ENCODE measurements at places on chromosomes 16 and 17. TPM values are rescaled to one million over a fixed set of nuclear protein-coding genes. Genes with fewer than 3 reads are reported as not detected.

- no peak overlapping the region for H3K4me3 ChIP-seq
- H3K27ac ChIP-seq = peak overlapping the region; percentile 59
- H3K27me3 ChIP-seq = no peaks in the 10 kb centered on the region
- no peaks in the 10 kb centered on the region for H3K36me3 ChIP-seq
- DNase-seq = no peak
- peaks cover 90% of the 10 kb centered on the region for H3K4me1 ChIP-seq
Observed at GRCh38 chr16:89446975-89447293, 43.4 kb downstream of the ANKRD11 start.

Gene ABAT
- 5.5 TPM for total RNA-seq

GRCh38 chr16:9322769-9323168 is 231.3 kb downstream of the HAPSTR1 start:
- no peaks in the 10 kb centered on the region for H3K27me3 ChIP-seq
- H3K4me3 ChIP-seq = no peak overlapping the region
- H3K27ac ChIP-seq = no peak overlapping the region

Gene TBC1D3C
- total RNA-seq = not detected

Gene PLCG2
- 11.0 TPM for total RNA-seq

GRCh38 chr17:70774339-70775117 is 605.2 kb downstream of the KCNJ2 start:
- no peaks in the 10 kb centered on the region for H3K4me1 ChIP-seq
- no peaks in the 10 kb centered on the region for H3K36me3 ChIP-seq
- no peak overlapping the region for H3K4me3 ChIP-seq
- H3K27ac ChIP-seq = no peak overlapping the region
- DNase-seq = no peak

Gene CSH1
- not detected for total RNA-seq

Gene LITAFD
- not detected for total RNA-seq

GRCh38 chr16:70779361-70779760 is 21.6 kb downstream of the VAC14 start:
- no peak overlapping the region for H3K27ac ChIP-seq
- H3K4me3 ChIP-seq = no peak overlapping the region
- H3K4me1 ChIP-seq = no peaks in the 10 kb centered on the region
- no peak for DNase-seq

- H3K36me3 ChIP-seq = no peaks in the 10 kb centered on the region
- DNase-seq = no peak
- peaks cover 27% of the 10 kb centered on the region for H3K4me1 ChIP-seq
Observed at GRCh38 chr17:6456914-6457687, 12.8 kb downstream of the PIMREG start.

GRCh38 chr16:87368029-87368770 is 15.4 kb downstream of the FBXO31 start:
- peak overlapping the region; percentile 21 for H3K27ac ChIP-seq
- no peak overlapping the region for H3K4me3 ChIP-seq
- no peak for DNase-seq
- H3K4me1 ChIP-seq = peaks cover 31% of the 10 kb centered on the region
- peaks cover 8% of the 10 kb centered on the region for H3K36me3 ChIP-seq

Gene KRT33B
- total RNA-seq = not detected

DNA sequence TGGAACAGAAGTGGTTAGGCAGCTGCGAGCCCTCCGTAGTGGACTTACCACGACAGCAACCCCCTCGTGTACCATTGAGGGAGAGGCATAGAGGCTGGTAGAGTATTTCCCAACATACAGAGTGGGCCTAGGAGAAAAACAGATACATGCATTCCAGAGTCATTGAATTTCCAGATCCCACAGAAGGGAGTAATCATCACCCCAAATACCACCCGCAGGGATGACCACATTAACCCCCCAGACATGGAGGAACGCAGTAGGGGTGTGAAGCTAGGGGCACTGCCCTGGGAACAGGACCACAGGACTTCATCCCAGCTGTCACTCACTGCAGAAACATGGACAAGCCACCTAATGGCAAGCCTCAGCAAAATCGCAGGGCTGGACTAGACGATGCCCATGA is 44.7 kb upstream of the ICAM2 start:
- peak overlapping the region; percentile 89 for H3K4me3 ChIP-seq
- H3K36me3 ChIP-seq = peaks cover 98% of the 10 kb centered on the region
- DNase-seq = no peak
- peaks cover 86% of the 10 kb centered on the region for H3K4me1 ChIP-seq

DNA sequence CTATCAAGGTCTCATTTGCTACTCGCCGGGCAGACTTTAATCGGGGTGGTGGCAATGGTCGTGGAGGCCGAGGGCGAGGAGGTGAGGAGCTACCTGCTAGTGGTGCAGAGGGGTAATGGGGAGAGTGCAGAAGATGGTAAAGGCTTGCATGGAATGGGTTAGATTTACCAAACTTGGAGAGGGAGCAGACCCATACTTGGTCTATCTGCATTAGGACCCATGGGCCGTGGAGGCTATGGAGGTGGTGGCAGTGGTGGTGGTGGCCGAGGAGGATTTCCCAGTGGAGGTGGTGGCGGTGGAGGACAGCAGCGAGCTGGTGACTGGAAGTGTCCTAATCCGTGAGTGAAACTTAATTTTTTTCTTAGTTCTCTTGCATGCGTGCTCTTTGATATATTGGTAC is 10.1 kb downstream of the FUS start:
- H3K27ac ChIP-seq = no peak overlapping the region
- no peaks in the 10 kb centered on the region for H3K27me3 ChIP-seq
- no peak overlapping the region for H3K4me3 ChIP-seq

Gene PDE6G
- 10.9 TPM for total RNA-seq

Gene CHRNE
- total RNA-seq = 0.33 TPM

GRCh38 chr16:67647111-67647651 is 2.2 kb downstream of the CARMIL2 start:
- peak overlapping the region; percentile 52 for H3K27ac ChIP-seq
- peaks cover 33% of the 10 kb centered on the region for H3K4me1 ChIP-seq
- H3K4me3 ChIP-seq = no peak overlapping the region
- H3K36me3 ChIP-seq = peaks cover 47% of the 10 kb centered on the region
- no peaks in the 10 kb centered on the region for H3K27me3 ChIP-seq

DNA sequence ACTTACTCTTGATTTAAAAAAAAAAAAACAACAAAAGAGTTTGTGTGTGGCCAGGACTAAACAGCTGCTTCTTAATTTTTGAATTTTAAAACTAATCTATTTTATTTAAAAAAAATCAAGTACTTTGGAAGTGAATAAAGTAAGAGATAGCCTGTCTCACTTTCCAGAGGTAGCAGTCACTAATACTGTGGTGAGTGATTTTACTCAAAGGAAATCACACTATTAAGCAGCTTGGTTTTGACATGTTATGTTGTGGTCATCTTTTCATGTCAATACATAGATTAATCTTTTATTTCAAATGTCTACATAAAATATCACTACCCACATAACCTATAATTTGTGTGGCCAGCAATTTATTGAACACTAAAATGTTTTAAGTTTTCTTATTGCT is 102.2 kb upstream of the HLF start:
- no peaks in the 10 kb centered on the region for H3K36me3 ChIP-seq
- no peak for DNase-seq
- peaks cover 9% of the 10 kb centered on the region for H3K4me1 ChIP-seq
- H3K27ac ChIP-seq = no peak overlapping the region
- no peaks in the 10 kb centered on the region for H3K27me3 ChIP-seq

GRCh38 chr17:62597920-62598319 is 29.6 kb upstream of the MRC2 start:
- no peak overlapping the region for H3K4me3 ChIP-seq
- H3K4me1 ChIP-seq = no peaks in the 10 kb centered on the region
- H3K27me3 ChIP-seq = no peaks in the 10 kb centered on the region
- peaks cover 57% of the 10 kb centered on the region for H3K36me3 ChIP-seq

Gene PLEKHH3
- 3.1 TPM for total RNA-seq

GRCh38 chr17:75734674-75735294 is 13.5 kb downstream of the ITGB4 start:
- peaks cover 11% of the 10 kb centered on the region for H3K4me1 ChIP-seq
- H3K4me3 ChIP-seq = no peak overlapping the region
- peak overlapping the region; percentile 11 for H3K27ac ChIP-seq
- H3K36me3 ChIP-seq = no peaks in the 10 kb centered on the region

DNA sequence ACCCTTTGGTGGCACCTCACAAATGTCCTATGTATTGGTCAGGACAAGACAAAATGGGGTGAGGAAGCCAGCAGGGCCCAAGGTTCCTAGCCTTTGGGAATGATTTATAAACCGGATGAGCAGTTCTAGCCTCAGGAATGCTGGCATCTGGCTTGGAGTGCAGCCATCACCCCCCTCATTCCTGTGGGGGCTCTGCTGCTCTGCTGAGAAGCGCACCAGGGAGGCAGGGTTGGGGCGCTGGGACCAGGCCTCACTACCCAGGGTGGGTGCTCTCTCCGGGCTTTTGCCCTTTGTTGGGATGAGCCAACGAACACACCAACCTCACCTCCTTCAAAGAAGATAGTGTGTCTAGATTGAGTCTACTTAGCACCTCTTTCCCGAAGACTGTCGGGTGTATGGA is 39.2 kb downstream of the TMEM11 start:
- H3K4me1 ChIP-seq = peaks cover 14% of the 10 kb centered on the region
- no peak for DNase-seq

- no peaks in the 10 kb centered on the region for H3K36me3 ChIP-seq
- H3K27me3 ChIP-seq = no peaks in the 10 kb centered on the region
- DNase-seq = no peak
- no peak overlapping the region for H3K27ac ChIP-seq
- no peaks in the 10 kb centered on the region for H3K4me1 ChIP-seq
- H3K4me3 ChIP-seq = no peak overlapping the region
Observed at GRCh38 chr17:41772218-41772585, 14.3 kb downstream of the JUP start.

- no peaks in the 10 kb centered on the region for H3K27me3 ChIP-seq
- H3K36me3 ChIP-seq = no peaks in the 10 kb centered on the region
- H3K4me1 ChIP-seq = no peaks in the 10 kb centered on the region
- DNase-seq = no peak
- H3K4me3 ChIP-seq = no peak overlapping the region
Observed at GRCh38 chr16:8005096-8005860, 585.0 kb downstream of the TMEM114 start.

Gene MFSD11
- total RNA-seq = 24.5 TPM

Gene TAT
- total RNA-seq = not detected

- no peaks in the 10 kb centered on the region for H3K36me3 ChIP-seq
- H3K4me1 ChIP-seq = peaks cover 2% of the 10 kb centered on the region
- peaks cover 53% of the 10 kb centered on the region for H3K27me3 ChIP-seq
- no peak for DNase-seq
- no peak overlapping the region for H3K27ac ChIP-seq
- H3K4me3 ChIP-seq = no peak overlapping the region
Observed at GRCh38 chr17:74892013-74892841, 1.2 kb downstream of the FADS6 start.

Gene ALOX12
- total RNA-seq = not detected

- no peaks in the 10 kb centered on the region for H3K36me3 ChIP-seq
- no peak overlapping the region for H3K4me3 ChIP-seq
- DNase-seq = no peak
- no peaks in the 10 kb centered on the region for H3K4me1 ChIP-seq
Observed at GRCh38 chr16:35352431-35352830, 1893.0 kb downstream of the TP53TG3F start.

Measured in activated CD4-positive, alpha-beta memory T cell treated with anti-CD3 and anti-CD28 coated beads, Interleukin-2, amount 10 ng/mL, durations not matched to agents 7 days and 5 days (primary cell).